Thoracic aorta endothelial cell (primary cell): ENCODE measurements at places on chromosomes 4 and X. TPM values are rescaled to one million over a fixed set of nuclear protein-coding genes. Genes with fewer than 3 reads are reported as not detected.

Gene GATB
- 19.9 and 22.0 TPM in 2 replicates for total RNA-seq

Gene JAKMIP1
- not detected in 2 replicates for total RNA-seq

Gene FRMD7
- total RNA-seq, result not detected in 2 replicates

Gene TMEM185A
- 12.5 and 13.0 TPM in 2 replicates for total RNA-seq

Gene STBD1
- 1.7 and 2.9 TPM in 2 replicates for total RNA-seq

Gene PHEX
- total RNA-seq, result 1.1 and 2.3 TPM in 2 replicates

Gene CCDC110
- 0.43 and 0.53 TPM in 2 replicates for total RNA-seq

Gene SSX4B
- not detected in 2 replicates for total RNA-seq

Gene CCDC160
- not detected in 2 replicates for total RNA-seq

Gene VCX3B
- total RNA-seq, result not detected in 2 replicates

Gene PRDM8
- 0.50 and 0.66 TPM in 2 replicates for total RNA-seq

Gene RAB9A
- 20.7 and 25.8 TPM in 2 replicates for total RNA-seq

Gene GYPE
- 0.93 TPM in 1 of 2 replicates, not detected in the other for total RNA-seq

Gene RTL9
- total RNA-seq, result not detected in 2 replicates

Gene TMEM271
- total RNA-seq, result not detected in 2 replicates

Gene THOC2
- total RNA-seq, result 131 and 145 TPM in 2 replicates

Gene ERCC6L
- total RNA-seq, result 10.9 and 16.9 TPM in 2 replicates

Gene ASB9
- 9.8 and 17.4 TPM in 2 replicates for total RNA-seq

Gene HSFX2
- 0.13 TPM in 1 of 2 replicates, not detected in the other for total RNA-seq

Gene GABRQ
- not detected in 2 replicates for total RNA-seq

Gene NWD2
- not detected in 2 replicates for total RNA-seq

Gene ZFP42
- 0.07 TPM in 1 of 2 replicates, not detected in the other for total RNA-seq

Gene GAB1
- total RNA-seq, result 29.4 and 41.1 TPM in 2 replicates

Gene UGT8
- total RNA-seq, result not detected in 2 replicates

Gene NAT8L
- under 0.01 and 0.07 TPM in 2 replicates for total RNA-seq

Gene BCLAF3
- total RNA-seq, result 7.1 and 7.8 TPM in 2 replicates

Gene AFP
- not detected in 2 replicates for total RNA-seq

Gene ARSD
- 11.2 and 19.5 TPM in 2 replicates for total RNA-seq

Gene PSMD10
- 137 and 157 TPM in 2 replicates for total RNA-seq

Gene CSN1S1
- not detected in 2 replicates for total RNA-seq

Gene HMGB2
- 128 and 206 TPM in 2 replicates for total RNA-seq

Gene F8A2
- total RNA-seq, result not detected in 2 replicates

Gene PARM1
- total RNA-seq, result under 0.01 and 0.14 TPM in 2 replicates

Gene CRMP1
- 0.53 TPM in 1 of 2 replicates, not detected in the other for total RNA-seq

Gene USP27X
- total RNA-seq, result 2.7 and 3.1 TPM in 2 replicates

Gene GPC4
- total RNA-seq, result 0.07 TPM in 1 of 2 replicates, not detected in the other

Gene IL3RA
- 10.1 and 17.8 TPM in 2 replicates for total RNA-seq

Gene MAGEB2
- total RNA-seq, result not detected in 2 replicates

Gene LRAT
- not detected in 2 replicates for total RNA-seq

Gene HERC6
- 4.7 and 6.7 TPM in 2 replicates for total RNA-seq

Gene SERPINA7
- not detected in 2 replicates for total RNA-seq

Gene TMPRSS11B
- total RNA-seq, result not detected in 2 replicates

Gene MAGEA9B
- total RNA-seq, result not detected in 2 replicates

Gene PAGE2
- total RNA-seq, result not detected in 2 replicates

Gene LCORL
- 17.7 and 24.5 TPM in 2 replicates for total RNA-seq

Gene GLRB
- total RNA-seq, result 3.5 and 5.6 TPM in 2 replicates

Gene P2RY8
- total RNA-seq, result not detected in 2 replicates

Gene BTC
- 0.13 and 0.43 TPM in 2 replicates for total RNA-seq

Gene HTN1
- not detected in 2 replicates for total RNA-seq

Gene PLXNB3
- total RNA-seq, result 2.2 and 7.0 TPM in 2 replicates

Gene MFAP3L
- 0.53 and 0.93 TPM in 2 replicates for total RNA-seq

Gene TIMM8A
- 10.4 and 12.7 TPM in 2 replicates for total RNA-seq

Gene KCND1
- total RNA-seq, result 0.13 and 0.36 TPM in 2 replicates

Gene GPRASP2
- 14.5 and 19.5 TPM in 2 replicates for total RNA-seq
